Camera-type eye (tissue), 1 donor: ENCODE measurements at places on chromosomes 4 and X. TPM values are rescaled to one million over a fixed set of nuclear protein-coding genes. Genes with fewer than 3 reads are reported as not detected.

SPANXB1 gene
- not detected for total RNA-seq

SOWAHB gene
- total RNA-seq: 1.3 TPM

KLB gene
- total RNA-seq: 0.11 TPM

MAGEA10 gene
- total RNA-seq: not detected

CCNB3 gene
- total RNA-seq: 10.1 TPM

UBE2K gene
- 48.4 TPM for total RNA-seq

EDNRA gene
- 47.0 TPM for total RNA-seq

MAGEE1 gene
- total RNA-seq: 9.6 TPM

CLDN22 gene
- not detected for total RNA-seq

UGT2B10 gene
- total RNA-seq: not detected

PKD2 gene
- 87.7 TPM for total RNA-seq

TRMT2B gene
- total RNA-seq: 14.6 TPM

MUC7 gene
- total RNA-seq: 0.44 TPM

OCIAD1 gene
- 170 TPM for total RNA-seq

GABRQ gene
- total RNA-seq: 1.6 TPM

CT47A7 gene
- not detected for total RNA-seq

SPANXN2 gene
- total RNA-seq: not detected

LIMCH1 gene
- total RNA-seq: 125 TPM

TFE3 gene
- 26.9 TPM for total RNA-seq

PABPC5 gene
- total RNA-seq: 8.4 TPM

PCSK1N gene
- 46.4 TPM for total RNA-seq

CPE gene
- 374 TPM for total RNA-seq

MAGEB2 gene
- total RNA-seq: not detected

CRMP1 gene
- total RNA-seq: 148 TPM

ARMCX4 gene
- total RNA-seq: 23.3 TPM

VGLL1 gene
- 1.1 TPM for total RNA-seq

BGN gene
- total RNA-seq: 106 TPM

CSN1S1 gene
- total RNA-seq: not detected

MAP3K15 gene
- 0.49 TPM for total RNA-seq

TLR8 gene
- total RNA-seq: 0.49 TPM

CENPVL1 gene
- total RNA-seq: 0.71 TPM

SYNPO2 gene
- 66.4 TPM for total RNA-seq

HAUS3 gene
- total RNA-seq: 29.4 TPM

MEPE gene
- not detected for total RNA-seq

HDX gene
- 15.7 TPM for total RNA-seq

PABPC1L2A gene
- not detected for total RNA-seq

SPINK2 gene
- total RNA-seq: not detected

ALB gene
- total RNA-seq: 0.71 TPM

ABCG2 gene
- 20.2 TPM for total RNA-seq

PPA2 gene
- total RNA-seq: 112 TPM

CNKSR2 gene
- total RNA-seq: 67.2 TPM

COL4A5 gene
- total RNA-seq: 92.6 TPM

SMIM10L2A gene
- 6.0 TPM for total RNA-seq

APLN gene
- total RNA-seq: 2.8 TPM

SULT1B1 gene
- total RNA-seq: 2.5 TPM

NEIL3 gene
- total RNA-seq: 6.4 TPM

LRRC66 gene
- 0.66 TPM for total RNA-seq

H2BW2 gene
- not detected for total RNA-seq

HPSE gene
- total RNA-seq: 0.93 TPM

UGT2B15 gene
- total RNA-seq: not detected

MAGEA4 gene
- not detected for total RNA-seq

AMTN gene
- total RNA-seq: not detected
